ENCODE measurements at places on chromosomes 12 and 14. TPM values are rescaled to one million over a fixed set of nuclear protein-coding genes. Genes with fewer than 3 reads are reported as not detected.

Gene NTF3
- 8.5 TPM for total RNA-seq

Gene SLCO1A2
- total RNA-seq, result 7.5 TPM

Gene SIX4
- total RNA-seq, result 0.31 TPM

Gene CPNE6
- 27.2 TPM for total RNA-seq

Gene CCDC38
- not detected for total RNA-seq

Gene POC1B
- total RNA-seq, result 54.8 TPM

Gene DAO
- total RNA-seq, result not detected

Gene GDF3
- total RNA-seq, result not detected

Gene SERPINA3
- 1.3 TPM for total RNA-seq

Gene RNFT2
- total RNA-seq, result 42.9 TPM

Gene STRAP
- 58.2 TPM for total RNA-seq

Gene RNASE4
- total RNA-seq, result 2.2 TPM

Gene CLEC4C
- not detected for total RNA-seq

Gene TMEM263
- total RNA-seq, result 28.5 TPM

Gene MYL2
- total RNA-seq, result not detected

Gene RPS26
- 22.8 TPM for total RNA-seq

Gene VRK1
- 53.5 TPM for total RNA-seq

Gene SIX6
- not detected for total RNA-seq

Gene NDRG2
- total RNA-seq, result 105 TPM

Gene FAR2
- total RNA-seq, result 37.9 TPM

Gene CLMN
- 3.1 TPM for total RNA-seq

Gene PLA2G1B
- total RNA-seq, result not detected

Gene OVCH1
- 2.5 TPM for total RNA-seq

Gene TAMALIN
- total RNA-seq, result 3.4 TPM

Gene GPN3
- total RNA-seq, result 12.5 TPM

All from parietal lobe (tissue), 2 donors.